ENCODE measurements at places on chromosomes 3 and 15.

DNA sequence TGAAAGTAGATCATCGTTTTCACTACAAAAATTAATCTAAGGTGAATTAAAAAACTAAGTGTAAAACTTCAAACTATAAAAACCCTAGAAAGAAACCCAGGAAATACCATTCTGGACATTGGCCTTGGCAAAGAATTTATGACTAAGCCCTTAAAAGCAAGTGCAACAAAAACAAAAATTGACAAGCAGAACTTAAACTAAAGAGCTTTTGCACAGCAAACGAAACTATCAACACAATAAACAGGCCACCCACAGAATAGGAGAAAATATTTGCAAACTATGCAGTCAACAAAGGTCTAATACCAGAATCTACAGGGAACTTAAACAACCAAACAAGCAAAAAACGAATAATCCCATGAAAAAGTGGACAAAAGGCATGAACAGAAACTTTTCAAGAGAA, 302.0 kb downstream of the CHST2 start:
- DNase-seq, result no peak

GRCh38 chr3:11626084-11626463, 17.6 kb downstream of the VGLL4 start:
- DNase-seq, result no peak

- no peak for DNase-seq
Measured at GRCh38 chr15:88238618-88239430, 17.7 kb downstream of the NTRK3 start.

- DNase-seq, result no peak
Measured at GRCh38 chr15:23415321-23415865, 31.6 kb downstream of the GOLGA6L2 start.

All from right forelimb (tissue), 1 donor.